Hematopoietic multipotent progenitor cell treated with erythropoietin and hydrocortisone succinate and interleukin-3 and kit ligand, for 17 days (in vitro differentiated cells): ENCODE measurements at places on chromosomes 2 and 18.
A peak's percentile ranks its signal among the peaks of the same experiment; 100 is the strongest.

GRCh38 chr2:225454412-225454811 lies 54.9 kb downstream of the NYAP2 start:
- no peak for DNase-seq

- DNase-seq = no peak
These were observed 167.6 kb downstream of the INSIG2 start for GRCh38 chr2:118255771-118256372.

GRCh38 chr18:35073186-35074105 lies 32.2 kb downstream of the MAPRE2 start:
- no peak for DNase-seq

- DNase-seq = no peak
These were observed 139.2 kb downstream of the SLC4A3 start for GRCh38 chr2:219766658-219767057.

GRCh38 chr2:74845217-74845751 lies 11.4 kb downstream of the HK2 start:
- DNase-seq = no peak

DNA sequence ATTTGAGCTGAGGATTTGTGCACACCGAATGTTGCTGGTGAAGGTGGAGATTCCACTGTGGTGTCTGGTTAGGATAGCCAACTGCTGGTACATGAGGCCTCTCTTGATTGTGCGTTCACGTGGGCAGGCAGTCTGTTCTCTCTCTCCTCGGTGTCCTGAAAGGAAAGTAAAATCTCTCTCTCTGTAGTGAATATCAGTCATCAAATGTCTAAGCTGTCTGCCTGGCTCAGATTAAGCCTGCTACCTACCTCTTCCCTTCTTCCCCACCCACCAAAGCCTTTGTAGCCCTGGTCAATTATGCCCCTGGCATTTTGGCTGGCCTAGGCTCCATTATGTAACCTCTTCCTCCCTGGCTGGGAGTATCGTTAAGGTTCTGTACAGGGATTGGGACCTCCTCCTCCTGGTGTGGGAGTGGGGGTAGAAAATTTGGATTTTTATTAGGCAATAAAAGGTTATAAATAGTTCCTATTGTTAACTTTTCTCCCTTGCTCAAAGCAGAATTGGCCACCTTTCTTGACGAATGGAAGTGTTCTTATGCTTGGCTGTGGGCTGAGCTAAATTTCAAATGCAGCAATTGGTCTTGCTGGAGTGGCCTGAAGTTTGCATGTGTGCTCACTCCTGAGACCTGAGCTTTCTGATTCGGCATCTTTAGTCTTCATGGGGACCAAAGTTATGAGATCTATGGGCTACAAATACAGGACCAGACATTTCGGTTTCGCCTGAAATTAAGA lies 148.8 kb downstream of the WDSUB1 start:
- peak; percentile 68 for DNase-seq

DNA sequence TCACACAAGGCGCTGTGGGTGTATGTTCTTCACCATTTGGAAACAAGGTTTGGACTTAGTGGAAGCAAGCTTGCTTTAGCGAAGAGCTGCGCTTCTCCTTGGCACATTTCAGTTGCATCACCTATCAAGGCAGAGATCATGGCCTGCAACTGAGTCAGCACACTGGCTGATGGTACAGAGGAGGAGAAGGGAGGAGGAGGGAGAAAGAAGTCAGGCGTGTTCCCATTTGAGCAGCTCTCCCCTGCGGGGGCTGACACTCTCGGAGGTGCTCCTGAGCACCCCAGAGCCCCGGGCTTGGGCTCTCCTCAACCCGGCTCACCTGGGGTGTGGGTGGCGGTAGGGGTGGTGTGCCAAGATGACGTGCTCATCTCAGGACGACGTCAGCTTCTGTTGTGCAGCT lies 6.0 kb upstream of the SERPINB5 start:
- DNase-seq = no peak

DNA sequence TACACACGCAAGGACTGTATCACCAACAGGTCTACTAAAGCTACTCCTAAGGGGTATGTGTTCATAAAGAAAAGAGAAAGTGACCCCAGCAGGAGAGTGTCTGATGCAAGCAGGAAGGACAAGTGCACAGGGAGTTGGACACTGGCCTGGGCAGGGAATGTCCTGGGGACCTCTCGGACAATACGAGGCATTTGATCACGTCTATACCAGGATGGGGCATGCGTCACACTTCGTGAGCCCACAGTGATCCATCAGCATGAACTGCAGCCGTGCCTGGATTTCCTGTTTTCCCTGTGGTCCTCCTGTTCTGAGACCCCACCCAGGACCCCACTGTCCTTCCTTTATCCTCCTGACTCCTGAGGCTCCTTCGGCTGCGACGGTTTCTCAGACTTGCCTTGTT lies 113.9 kb downstream of the HDAC4 start:
- no peak for DNase-seq

- no peak for DNase-seq
These were observed 778 bp downstream of the DYNC2LI1 start for GRCh38 chr2:43774617-43775016.

DNA sequence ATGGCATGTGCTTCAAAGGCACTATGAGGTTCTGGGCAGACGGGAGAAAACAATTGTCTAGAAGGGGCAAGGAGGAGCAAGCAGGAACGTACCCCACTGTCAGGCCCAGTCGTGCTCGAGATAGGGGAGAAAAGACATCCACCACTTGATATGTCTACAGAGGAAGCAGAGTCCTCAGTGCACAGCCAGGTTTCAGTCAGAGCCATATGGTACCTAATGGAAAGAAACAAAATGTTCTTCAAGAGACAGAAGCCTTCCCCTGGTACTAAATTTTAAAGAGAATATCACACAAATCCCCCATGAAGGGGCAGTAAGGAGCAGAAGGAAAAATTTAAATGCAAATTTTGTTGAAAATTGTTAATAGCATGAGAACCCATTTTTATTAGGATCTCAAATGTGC lies 21.9 kb downstream of the THUMPD2 start:
- no peak for DNase-seq

DNA sequence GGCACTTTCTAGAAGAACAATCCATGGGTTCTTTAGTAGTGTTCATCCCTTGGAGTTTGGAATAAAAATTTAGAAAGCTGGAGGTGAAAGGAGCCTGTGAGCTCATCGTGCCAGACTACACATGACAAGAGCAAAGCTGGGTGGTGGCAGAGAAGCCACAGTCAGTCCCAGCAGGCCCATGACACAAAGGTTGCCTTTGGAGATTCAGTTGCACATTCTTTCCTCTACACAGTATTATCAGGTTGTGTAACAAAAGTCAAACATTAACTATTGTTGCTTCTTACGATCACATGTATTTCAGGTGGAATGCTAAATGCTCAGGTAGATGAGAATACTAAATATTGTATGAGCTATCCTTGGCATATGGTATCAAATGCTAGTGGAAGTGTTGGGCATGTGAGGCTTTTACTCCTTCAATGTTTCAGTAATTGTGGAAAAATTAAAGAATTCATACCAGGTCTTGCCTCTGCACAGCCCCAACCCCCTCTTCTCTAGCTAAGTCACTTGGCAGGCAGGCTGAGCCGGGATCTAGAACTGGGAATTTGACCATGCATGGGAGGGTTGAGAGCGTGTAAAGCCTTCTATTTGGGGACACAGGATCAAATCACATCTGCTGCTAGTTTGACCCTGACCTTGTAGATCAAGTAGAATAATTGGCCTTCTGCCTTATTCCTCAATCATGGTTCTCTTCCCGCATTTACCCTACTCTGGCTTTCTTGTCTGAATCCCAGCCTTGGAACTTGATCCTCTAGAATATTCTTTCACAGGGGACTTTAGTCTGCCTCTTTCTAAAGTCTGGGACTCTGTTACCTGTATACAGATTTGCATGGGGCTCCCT lies 230.9 kb downstream of the GCA start:
- no peak for DNase-seq

GRCh38 chr2:197358931-197359330 lies 48.4 kb upstream of the ANKRD44 start:
- no peak for DNase-seq

- peak; percentile 68 for DNase-seq
These were observed 127.3 kb downstream of the PRKCE start for GRCh38 chr2:45778720-45779171.

- DNase-seq = no peak
These were observed 51.9 kb downstream of the SLC4A1AP start for GRCh38 chr2:27715318-27716210.

- DNase-seq = no peak
These were observed 28.9 kb downstream of the KCNF1 start for GRCh38 chr2:10940596-10940995.

DNA sequence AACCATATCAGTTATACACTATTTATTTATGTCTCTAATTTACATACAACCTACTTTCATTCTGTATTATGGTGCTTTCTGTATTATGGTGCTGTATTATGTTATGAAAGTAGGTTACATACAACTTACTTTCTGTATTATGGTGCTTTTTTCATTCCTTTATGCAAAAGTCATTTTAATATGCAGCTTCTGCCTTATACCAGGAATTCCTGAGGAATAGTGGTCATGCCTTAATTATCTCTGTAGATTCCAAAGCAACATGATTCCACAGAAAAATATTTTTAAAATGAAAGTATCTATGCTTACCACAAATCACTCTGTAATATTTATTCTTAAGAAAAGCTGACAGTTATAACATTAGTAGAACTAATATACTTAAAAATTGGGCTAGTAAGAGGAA lies 922.0 kb upstream of the NRXN1 start:
- DNase-seq = no peak

GRCh38 chr2:38634684-38635083 lies 31.2 kb upstream of the GALM start:
- DNase-seq = no peak

DNA sequence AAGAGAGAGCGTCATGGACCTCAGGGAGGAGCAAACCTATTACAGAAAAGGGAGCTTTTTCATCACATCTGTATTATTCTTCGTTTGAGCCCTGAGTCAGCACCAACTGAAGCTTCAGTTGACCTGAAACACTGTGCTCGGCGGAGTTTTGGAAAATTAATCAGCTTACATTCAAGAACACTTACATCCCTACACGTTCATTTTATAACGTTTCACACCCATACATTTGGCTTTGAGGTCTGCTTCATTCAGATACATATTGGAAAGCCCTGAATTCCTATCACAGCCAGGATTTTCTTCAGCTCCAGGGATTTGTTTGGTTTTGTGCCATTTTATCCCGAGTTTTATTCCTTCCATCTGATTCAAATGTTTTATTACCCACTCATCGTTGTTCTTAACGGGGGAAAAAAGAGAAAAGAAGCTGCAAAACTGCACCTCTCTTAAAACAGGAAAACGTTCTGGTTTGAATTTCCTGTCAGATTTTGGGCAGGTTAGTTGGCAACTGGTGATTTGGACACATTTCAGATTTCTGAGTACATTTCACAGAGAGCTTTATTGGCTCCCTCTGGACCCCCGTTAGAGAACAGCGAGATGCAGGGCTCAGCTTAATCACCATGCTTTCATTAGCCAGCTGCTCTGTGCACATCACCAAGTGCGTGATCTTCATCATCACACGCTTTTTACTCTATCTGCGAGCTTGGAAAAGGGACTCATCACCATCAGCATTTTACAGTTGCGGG lies 88.8 kb downstream of the CDC42EP3 start:
- DNase-seq = no peak

DNA sequence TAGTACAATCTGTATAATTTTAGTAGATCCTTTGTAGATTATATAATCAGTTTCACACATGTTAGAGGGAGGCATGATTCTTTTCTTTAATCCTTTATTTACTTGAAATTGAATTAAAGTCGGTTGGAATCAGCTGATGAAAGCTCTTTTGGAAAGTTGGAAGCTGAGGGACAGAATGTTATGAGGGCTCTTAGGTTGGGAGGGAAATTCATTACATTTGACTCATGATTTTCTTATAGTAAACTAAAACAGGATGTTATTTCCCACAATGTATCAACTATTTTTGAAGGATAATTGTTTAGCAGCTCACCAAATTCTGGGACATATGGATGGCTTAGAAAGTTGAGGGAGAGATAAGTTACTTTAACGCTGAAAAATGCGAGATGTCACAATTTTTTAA lies 52.7 kb upstream of the TMEFF2 start:
- no peak for DNase-seq

GRCh38 chr2:154707994-154708575 lies 9.6 kb downstream of the KCNJ3 start:
- DNase-seq = no peak
